ENCODE measurements at places on chromosomes 6 and 20. TPM values are rescaled to one million over a fixed set of nuclear protein-coding genes. Genes with fewer than 3 reads are reported as not detected.

BPIFB2 gene
- total RNA-seq: not detected

C20orf144 gene
- not detected for total RNA-seq

DNA sequence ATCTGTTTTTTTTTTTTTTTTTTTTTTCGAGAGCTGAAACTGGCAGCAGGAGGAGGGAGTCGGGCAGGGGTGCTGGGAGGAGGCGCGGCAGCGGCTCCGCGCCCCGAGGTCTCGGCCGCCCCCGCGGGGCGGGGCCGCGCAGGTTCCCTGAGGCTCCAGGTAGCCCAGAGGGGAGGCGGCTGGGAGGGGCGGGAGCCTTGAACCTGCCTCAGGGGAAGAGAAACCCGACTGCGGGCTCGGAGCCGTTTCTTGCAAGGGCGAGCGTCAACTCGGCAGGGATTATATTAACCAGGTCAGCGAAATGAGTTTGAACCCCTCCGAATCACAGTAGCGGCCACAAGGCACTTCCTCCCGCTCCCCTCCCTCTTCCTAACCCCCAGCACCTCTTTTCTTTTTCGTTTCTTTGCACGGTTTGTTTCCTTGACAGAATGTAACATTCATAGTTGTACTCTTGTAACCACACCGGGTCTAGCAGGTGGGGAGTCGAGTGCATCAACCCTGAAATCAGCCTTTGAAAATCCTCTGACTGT lies 2.0 kb downstream of the MYB start:
- no peak for DNase-seq

RING1 gene
- 16.5 TPM for total RNA-seq

SEL1L2 gene
- 3.3 TPM for total RNA-seq

DNA sequence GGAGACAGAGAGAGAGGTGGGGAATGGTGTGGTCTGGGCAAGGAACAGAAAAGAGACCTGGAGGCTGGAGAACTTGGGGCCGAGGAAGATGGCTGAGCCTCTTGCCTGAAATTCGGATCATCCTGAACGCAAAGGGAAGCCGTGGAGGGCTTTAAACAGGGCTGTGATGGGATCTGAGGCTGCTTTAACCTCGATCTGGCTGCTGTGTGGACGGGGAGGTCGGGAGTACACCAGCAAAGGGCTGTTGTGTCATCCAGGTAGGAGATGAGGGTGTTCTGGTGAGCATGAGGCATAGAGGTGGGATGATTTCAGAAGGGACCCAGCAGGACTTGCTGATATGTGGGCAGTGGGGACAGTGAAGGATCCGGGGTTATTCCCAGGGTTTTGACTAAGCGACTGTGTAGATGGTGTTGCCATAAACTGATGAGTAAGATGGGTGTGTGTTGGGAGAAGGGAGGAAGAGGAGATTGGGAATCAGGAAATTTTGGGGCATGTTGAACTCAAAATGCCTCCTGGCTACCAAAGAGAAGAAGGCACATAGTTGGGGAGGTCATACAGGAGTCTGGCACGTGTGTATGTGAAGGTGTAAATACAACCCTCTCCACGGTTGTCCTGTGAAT lies 158.5 kb downstream of the NFATC2 start:
- peak; percentile 22 for DNase-seq

DNA sequence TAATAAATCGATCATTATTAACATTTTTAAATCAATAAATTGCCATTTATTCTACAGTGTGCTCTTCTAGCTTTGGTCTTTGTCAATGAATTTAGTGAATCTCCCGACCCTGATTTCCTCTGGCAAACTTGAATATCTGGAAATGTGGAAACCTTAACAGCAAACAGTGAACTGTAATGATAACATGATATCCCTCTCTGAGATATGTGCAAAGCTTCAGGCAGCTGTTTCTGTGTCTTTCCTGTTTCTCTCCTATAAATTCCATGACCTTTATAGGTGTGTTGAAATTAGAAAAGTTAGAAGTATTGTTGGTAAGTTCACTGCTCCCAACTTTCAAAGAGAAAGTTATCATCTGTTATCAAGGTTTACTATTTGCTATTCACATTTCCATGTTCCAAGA lies 218.8 kb upstream of the RNF217 start:
- DNase-seq: no peak

EPB41L1 gene
- total RNA-seq: 61.8 TPM

GRCh38 chr20:43584448-43585136 lies 6.1 kb upstream of the IFT52 start:
- no peak for DNase-seq

GRCh38 chr6:20169119-20169557 lies 43.1 kb downstream of the MBOAT1 start:
- DNase-seq: no peak

- no peak for DNase-seq
Observed at GRCh38 chr6:120899932-120900331, 434.3 kb downstream of the TBC1D32 start.

DNA sequence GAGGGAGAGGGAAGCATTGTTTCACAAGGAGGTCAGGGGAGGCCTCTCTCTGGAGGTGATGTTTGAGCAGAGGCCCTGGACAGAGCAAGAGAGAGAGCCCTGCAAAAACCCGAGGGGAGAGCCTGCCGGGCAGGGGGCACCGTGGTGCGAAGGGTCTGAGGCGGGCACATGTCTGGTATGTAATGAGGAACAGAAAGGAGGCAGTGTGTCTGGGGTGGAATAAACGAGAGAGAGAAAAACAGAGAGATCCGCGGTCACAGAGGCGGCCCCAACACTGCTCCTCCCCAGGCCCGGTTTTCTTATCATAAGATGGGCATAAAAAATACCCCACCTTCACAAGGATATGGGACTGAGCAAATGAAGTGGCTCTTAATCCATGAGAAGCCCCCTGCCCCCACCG lies 119.2 kb downstream of the PREX1 start:
- peak; percentile 55 for DNase-seq

DNA sequence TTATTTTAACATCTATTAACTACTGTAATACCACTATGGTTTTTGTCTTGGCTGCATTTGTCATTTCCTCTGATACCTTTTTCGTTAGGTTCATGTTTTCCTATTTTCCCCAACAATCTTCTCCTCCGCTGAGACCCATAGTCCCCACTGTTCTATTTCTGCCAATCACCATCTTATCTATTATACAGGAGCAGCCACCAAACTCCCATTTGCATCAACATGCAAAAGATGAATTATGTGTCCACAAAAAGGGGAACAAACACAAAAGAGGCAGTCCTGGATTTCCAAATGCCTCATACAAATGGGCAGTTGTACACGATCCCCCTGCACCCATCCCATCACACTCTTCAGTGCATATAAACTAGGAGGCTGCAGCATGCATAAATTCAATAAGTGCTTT lies 121.7 kb upstream of the MYLIP start:
- DNase-seq: no peak

GRCh38 chr20:2458919-2459499 lies 11.6 kb downstream of the SNRPB start:
- DNase-seq: no peak

RPS6KA2 gene
- total RNA-seq: 44.7 TPM

- DNase-seq: peak; percentile 72
Observed at GRCh38 chr6:110826236-110827129, 11.2 kb upstream of the CDK19 start.

ZHX3 gene
- 60.4 TPM for total RNA-seq

DNA sequence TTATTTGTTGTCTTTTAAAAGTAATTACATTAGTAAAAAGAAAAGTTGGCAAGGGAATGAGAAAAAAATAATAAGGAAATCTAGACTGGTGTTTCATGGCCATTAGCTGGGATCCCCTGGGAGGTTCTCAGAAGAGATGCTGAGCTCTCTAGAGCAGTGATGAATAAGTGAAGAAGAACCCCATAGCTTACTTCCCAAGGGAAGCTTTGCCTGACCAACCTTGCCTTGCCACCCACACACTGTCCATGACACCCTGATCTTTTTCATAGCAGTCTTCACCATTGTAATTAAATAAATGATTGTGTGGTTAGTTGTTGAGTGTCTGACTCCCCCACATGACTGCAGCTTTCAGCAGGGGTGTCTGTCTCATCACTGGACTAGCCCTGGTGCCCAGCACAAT lies 5.9 kb downstream of the C6orf163 start:
- no peak for DNase-seq

- no peak for DNase-seq
Observed at GRCh38 chr6:108277831-108278230, 17.0 kb upstream of the SNX3 start.

- DNase-seq: no peak
Observed at GRCh38 chr6:2403546-2403945, 158.1 kb upstream of the GMDS start.

KIF25 gene
- not detected for total RNA-seq

DNA sequence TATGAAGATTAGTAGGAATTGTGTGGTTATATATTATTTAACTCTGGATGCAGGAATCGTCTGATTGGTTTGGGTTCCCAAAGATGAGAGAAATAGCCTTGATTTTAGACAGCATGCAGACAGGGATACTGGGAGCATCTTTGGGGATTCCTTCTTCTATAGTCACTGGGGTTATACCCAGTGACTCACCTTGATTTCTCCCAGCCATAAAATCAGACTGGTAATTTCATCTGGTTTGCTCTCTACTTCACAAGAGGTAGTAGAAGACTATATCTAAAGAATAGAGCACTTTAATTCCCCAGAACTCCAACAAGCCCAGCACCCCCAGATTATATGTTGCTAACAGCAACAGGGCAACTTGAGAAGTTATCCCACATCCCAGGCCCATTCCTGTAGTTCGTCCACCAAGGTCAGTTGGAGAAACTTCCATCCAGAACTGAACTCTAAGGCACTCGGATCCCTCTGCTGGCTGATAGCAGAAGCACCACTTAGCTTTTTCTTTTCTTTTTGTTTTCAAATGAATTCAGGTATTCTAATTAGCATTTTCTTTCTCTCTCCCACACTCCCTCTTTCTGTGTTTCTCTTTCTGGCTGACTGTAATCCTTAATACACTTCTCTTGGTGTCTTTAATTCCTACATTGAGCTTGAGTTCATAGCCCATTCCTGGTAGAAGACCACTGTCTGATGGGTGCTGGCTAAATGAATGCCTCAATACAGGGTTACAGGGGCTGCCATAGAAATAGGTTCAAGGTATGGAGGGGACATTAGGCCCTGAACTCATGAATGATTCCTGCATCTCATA lies 20.4 kb upstream of the EFHC1 start:
- no peak for DNase-seq

HLA-DQB1 gene
- total RNA-seq: 3.0 TPM

- DNase-seq: no peak
Observed at GRCh38 chr20:24868396-24868927, 80.6 kb upstream of the CST7 start.

RIOK1 gene
- total RNA-seq: 15.3 TPM

TPX2 gene
- not detected for total RNA-seq

SLC22A7 gene
- not detected for total RNA-seq

DNA sequence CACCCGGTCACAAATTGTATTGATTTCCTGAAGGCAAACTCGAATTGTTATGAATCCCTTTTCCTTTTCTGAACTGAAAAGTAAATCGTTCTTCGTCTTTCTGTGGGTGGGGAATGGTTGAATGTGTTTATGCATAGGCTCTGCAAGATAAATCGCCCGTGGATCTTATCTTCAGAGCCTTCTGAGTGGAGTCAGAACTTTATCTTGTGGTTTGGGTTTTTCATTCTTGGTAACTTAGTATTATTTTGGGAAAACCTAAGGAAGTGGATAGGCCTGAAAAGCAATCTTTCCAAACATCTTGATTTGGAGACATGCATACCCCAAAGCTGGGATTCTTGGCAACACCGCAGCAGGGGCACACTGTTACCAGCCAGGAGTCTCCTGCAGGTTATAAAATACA lies 122.4 kb downstream of the MAP3K7 start:
- DNase-seq: no peak

GRCh38 chr20:8524101-8525016 lies 392.3 kb downstream of the PLCB1 start:
- no peak for DNase-seq

GRCh38 chr20:61973515-61974356 lies 91.9 kb downstream of the TAF4 start:
- no peak for DNase-seq

TP53TG5 gene
- total RNA-seq: not detected

DNA sequence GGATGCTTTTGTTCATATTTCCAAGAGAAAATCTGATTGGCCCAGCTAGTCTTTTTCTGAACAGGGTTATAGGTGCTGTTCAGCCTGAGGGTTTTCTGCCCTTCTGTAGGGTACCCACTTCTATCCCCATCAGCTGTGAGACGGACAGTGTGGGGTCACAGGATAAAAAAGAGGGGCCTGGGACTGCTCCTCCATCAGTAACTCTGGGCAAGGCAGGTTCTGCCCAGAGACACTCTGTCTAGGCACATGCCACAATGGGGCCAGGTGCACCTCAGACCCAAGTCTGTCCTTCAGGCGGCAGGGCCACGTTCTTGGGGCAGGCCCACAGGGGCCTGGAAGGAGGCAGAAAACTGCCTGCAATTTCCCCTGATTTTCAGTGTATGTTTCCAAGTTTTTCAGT lies 20.0 kb downstream of the ID4 start:
- no peak for DNase-seq

- DNase-seq: no peak
Observed at GRCh38 chr6:63802606-63803206, 167.1 kb downstream of the PHF3 start.

GRCh38 chr6:88899569-88900316 lies 63.7 kb downstream of the RNGTT start:
- no peak for DNase-seq

NOX3 gene
- total RNA-seq: not detected

DNA sequence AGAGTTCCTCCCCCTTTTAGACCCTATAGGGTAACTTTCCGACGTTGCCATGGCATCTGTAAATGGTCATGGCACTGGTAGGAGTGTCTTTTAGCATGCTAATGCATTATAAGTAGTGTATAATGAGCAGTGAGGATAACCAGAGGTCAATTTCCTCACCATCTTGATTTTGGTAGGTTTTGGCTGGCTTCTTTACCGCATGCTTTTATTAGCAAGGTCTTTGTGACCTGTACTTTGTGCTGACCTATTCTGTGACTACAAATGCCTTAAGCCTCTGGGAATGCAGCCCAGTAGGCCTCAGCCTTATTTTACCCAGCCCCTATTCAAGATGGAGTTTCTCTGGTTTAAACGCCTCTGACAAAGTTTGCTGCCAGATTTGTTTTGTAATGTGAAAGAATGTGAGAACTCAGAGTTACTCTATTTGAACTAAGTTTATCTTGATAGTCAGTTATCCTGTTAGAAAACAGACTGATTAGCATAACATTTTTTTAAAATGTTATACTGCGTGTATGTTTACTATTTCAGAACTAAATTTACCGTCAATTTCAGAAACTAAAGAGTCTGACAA lies 111.3 kb upstream of the PRSS16 start:
- no peak for DNase-seq

CLPSL1 gene
- not detected for total RNA-seq

DNA sequence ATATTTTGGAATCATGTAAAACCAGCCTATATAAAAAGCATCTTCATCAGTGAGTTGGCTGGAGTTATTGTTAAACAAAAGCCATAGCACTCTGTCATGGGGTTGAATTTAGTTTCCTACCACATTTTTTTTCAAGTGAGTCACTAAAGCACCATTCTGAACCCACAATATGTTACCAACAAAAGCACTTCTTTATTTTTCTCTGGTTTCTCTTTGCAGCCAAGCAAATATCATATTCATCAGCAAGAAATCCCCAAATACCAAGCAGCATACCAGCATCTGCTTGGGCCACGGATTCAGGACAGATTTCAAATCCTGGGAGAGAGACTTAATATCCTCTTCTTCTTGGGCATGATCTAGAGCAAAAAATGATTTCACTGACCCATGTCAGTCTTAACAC lies 441.4 kb downstream of the BCKDHB start:
- DNase-seq: no peak

GRCh38 chr6:131765804-131766135 lies 42.0 kb upstream of the ENPP1 start:
- DNase-seq: no peak

CALHM4 gene
- not detected for total RNA-seq

- no peak for DNase-seq
Observed at GRCh38 chr6:116267836-116268588, 11.7 kb downstream of the TSPYL1 start.

- DNase-seq: no peak
Observed at GRCh38 chr6:132498638-132499037, 14.3 kb downstream of the STX7 start.

All from sigmoid colon (tissue), 7 donors.